ENCODE measurements at places on chromosomes 12 and 14.
A peak's percentile ranks its signal among the peaks of the same experiment; 100 is the strongest.

DNA sequence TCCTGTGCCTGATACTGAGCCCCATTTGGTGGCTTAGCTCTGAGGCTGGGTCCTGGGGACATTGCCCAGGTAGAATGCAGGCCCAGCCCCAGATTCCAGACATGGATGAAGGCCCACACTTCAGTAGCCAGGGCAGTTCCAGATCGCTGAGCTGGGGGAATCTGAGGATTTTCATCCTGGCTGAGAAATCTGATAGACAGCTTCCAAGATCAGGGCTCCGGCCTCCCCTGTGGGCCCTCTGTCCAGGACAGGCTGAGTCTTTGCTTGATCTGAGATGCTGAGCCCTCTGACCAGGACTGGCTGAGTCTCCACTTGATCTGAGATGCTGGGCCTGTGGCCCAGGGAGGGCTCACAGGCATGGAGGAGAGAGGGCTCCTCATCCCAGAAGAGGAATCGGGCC is 3.3 kb upstream of the RASAL1 start:
- no peak for DNase-seq

DNA sequence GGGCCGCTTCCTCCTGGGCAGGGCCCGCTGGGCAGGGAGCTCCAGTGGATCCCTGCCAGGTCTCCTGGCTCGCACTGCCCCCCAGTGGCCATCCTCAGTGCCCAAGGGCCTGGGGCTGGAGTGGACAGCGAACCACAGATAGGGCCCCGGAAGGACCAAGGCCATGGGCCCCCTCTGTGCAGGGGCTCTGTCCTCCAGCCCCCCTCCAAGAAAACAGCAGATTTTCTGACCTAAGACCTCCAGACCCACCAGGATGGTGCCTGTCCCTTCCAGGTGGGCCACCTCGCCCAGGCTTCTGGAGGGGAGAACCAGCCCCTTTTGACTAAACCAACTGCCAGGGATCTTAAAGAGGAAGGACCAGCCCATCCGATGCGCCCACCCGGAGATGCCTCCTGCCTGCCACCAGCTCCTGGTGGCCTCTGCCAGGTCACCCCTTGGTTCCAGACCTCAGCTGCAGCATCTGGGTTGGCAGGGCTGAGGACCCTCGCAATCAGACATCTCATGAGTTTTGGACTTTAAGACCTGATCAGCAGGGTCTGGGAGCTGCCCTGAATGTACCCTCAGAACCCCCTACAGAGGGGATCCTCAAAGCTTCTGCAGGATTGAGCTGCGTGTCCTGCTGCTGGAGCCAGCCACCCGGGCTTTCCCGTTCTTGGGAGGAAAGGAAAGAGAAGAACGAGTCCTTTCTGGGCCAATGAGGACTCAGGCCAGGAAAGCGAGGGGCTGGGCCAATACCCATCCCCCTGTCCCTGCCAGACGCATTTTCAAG is 325.8 kb upstream of the DIO3 start:
- no peak for DNase-seq

- no peak for DNase-seq
Measured at GRCh38 chr14:103501921-103502669, 20.5 kb downstream of the CKB start.

- no peak for DNase-seq
Measured at GRCh38 chr14:23114120-23114458, 5.0 kb downstream of the CEBPE start.

- no peak for DNase-seq
Measured at GRCh38 chr12:32868885-32869284, 27.7 kb downstream of the PKP2 start.

- no peak for DNase-seq
Measured at GRCh38 chr12:31568498-31568897, 22.4 kb downstream of the DENND5B start.

- DNase-seq, result no peak
Measured at GRCh38 chr12:68435816-68436215, 103.7 kb upstream of the MDM1 start.

DNA sequence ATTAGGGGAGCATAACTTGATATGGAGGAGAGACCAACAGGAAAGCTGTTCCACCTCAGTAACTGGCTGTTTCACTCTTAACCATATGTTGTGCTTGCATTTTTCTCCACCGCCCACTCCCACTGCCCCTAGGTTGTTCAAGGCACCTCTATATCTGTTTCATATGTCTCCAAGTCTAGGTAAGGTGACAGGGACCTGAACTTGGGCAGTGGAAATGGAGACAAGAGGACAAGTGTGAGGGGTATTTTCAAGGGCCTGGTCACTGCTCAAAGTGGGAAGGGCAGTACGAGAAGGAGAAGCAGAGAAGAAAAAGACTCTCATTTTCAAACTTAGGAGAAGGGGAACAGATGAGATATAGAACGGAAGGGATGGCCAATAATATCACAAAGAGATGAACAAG is 3.1 kb downstream of the SLC38A1 start:
- DNase-seq, result peak; percentile 11

DNA sequence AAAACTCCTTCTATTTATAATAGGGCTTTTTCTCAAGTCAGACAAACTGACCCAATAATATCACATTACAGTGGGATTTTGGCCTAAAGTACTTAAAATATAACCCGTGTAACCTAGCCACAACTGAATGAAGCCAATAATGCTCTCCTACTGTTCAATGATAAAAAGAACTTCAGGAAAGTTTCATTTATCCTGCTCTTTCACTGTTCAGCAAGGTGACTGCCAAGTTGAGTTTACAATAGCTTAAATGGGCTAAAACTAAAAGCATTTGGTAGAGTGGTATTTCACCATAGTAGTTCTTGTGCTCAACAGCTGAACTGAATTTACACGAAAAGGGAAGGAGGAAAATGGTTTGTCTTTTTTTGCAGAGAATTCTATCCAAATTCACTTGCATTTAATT is 49.8 kb downstream of the CNTN1 start:
- no peak for DNase-seq

DNA sequence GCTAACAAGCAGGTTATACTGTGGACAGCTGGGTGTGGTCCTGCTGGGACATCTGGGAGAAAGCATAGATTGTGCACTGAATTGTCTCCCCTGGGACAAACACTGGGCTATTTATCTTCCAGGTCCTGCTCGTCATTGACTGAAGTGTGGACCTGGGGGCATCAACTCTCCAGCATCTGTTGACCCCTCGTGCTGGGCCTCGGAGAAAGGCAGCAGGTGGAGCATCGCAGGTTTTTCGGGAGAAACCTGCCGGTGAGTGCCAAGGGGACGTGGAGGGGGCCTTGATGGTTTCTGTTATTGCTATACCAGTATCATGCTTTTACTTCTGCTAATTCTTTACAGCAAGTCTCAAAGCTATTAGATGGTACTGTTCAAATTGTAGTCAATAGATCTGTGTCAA is 81.3 kb downstream of the CPSF2 start:
- DNase-seq, result no peak

DNA sequence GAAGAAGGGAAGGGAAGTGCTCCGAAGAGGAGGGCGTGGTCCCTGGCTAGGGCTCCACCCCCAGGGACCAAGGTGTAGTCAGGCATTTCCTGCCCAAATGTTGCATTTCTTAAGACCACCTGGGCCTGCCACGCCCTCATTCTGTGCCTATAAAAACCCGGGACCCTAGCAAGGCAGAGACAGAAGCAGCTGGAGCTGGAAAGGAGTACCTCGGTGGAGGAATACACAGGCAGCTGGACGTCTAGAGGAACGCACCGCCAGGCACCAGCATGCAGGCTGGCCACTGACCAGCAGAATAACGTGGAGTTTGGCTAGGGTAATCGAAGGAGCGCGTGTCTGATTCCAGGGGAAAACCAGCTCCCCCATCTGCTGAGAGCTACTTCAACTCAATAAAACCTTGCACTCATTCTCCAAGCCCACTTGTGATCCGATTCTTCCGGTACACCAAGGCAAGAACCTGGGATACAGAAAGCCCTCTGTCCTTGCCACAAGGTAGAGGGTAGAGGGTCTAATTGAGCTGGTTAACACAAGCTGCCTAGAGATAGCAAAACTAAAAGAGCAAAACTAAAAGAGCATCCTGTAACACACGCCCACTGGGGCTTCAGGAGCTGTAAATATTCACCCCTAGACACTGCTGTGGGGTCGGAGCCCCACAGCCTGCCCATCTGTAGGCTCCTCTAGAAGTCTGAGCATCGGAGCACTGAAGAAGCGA is 21.0 kb downstream of the CFL2 start:
- DNase-seq, result no peak

DNA sequence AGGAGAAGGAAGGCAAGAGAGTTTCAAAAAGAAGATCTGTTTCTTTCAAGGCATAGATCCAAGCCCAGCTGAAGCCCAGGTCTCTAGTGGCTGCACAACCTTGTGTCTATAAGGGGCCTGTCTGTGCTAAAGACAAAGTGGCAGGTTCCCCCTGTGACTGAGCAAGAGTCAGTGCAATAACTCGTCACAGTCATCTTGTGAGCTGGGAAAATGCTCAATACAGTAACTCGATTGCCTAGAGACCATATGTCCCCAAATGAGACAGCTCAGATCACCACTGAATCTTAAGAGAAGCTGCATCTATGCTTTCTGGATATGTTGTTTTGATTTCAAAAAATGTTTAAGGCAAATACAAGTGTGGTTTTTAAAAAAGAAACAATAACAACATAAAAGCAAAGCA is 24.2 kb downstream of the ST8SIA1 start:
- DNase-seq, result no peak

DNA sequence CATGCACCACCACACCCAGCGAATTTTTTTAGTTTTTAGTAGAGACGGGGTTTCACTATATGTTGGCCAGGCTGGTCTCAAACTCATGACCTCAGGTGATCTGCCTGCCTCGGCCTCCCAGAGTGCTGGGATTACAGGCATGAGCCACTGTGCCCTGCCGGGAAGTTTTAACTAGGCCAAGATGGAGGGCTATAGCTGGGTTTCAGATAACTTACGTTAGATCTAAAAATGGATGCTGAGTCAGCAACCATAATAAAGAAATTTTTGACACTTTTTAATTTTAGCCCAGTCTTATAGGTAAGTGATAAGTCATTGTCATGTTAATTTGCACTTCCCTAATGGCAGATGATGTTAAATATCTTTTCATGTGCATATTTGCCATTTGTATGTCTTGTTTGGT is 14.4 kb downstream of the ZDHHC17 start:
- DNase-seq, result no peak

Data from stimulated activated CD4-positive, alpha-beta T cell treated with anti-CD3 and anti-CD28 coated beads, Interleukin-15, amount 100 ng/mL, for 48 hours (primary cell).